ENCODE measurements at places on chromosomes 1 and 21. TPM values are rescaled to one million over a fixed set of nuclear protein-coding genes. Genes with fewer than 3 reads are reported as not detected.

Gene SLC1A7
- not detected for total RNA-seq

Gene CNKSR1
- total RNA-seq: not detected

Gene MTOR
- total RNA-seq: 28.0 TPM

Gene MLLT11
- 3.6 TPM for total RNA-seq

Gene ST6GALNAC5
- total RNA-seq: 32.9 TPM

Gene NRAS
- total RNA-seq: 10.7 TPM

Gene FAM151A
- not detected for total RNA-seq

Gene NBL1
- total RNA-seq: 157 TPM

Gene WNT4
- total RNA-seq: not detected

- no peak for DNase-seq
Observed at GRCh38 chr1:22579541-22580155, 16.4 kb downstream of the EPHA8 start.

GRCh38 chr1:31577515-31578192 is 1.3 kb downstream of the TINAGL1 start:
- no peak for DNase-seq

- no peak for DNase-seq
Observed at GRCh38 chr1:19418503-19418971, 66.8 kb downstream of the CAPZB start.

GRCh38 chr1:1213345-1214265 is at the start of gene TNFRSF4:
Gene TNFRSF4, minus strand, starts transcription at chr1:1214153. Its CDS starts 26 bp downstream, at chr1:1214127.
- DNase-seq: no peak

- no peak for DNase-seq
Observed at GRCh38 chr1:88998716-88999115, 6.3 kb upstream of the KYAT3 start.

- DNase-seq: no peak
Observed at GRCh38 chr1:78184460-78185072, 138.8 kb downstream of the GIPC2 start.

GRCh38 chr1:8082945-8083344 is 56.8 kb upstream of the ERRFI1 start:
- no peak for DNase-seq

DNA sequence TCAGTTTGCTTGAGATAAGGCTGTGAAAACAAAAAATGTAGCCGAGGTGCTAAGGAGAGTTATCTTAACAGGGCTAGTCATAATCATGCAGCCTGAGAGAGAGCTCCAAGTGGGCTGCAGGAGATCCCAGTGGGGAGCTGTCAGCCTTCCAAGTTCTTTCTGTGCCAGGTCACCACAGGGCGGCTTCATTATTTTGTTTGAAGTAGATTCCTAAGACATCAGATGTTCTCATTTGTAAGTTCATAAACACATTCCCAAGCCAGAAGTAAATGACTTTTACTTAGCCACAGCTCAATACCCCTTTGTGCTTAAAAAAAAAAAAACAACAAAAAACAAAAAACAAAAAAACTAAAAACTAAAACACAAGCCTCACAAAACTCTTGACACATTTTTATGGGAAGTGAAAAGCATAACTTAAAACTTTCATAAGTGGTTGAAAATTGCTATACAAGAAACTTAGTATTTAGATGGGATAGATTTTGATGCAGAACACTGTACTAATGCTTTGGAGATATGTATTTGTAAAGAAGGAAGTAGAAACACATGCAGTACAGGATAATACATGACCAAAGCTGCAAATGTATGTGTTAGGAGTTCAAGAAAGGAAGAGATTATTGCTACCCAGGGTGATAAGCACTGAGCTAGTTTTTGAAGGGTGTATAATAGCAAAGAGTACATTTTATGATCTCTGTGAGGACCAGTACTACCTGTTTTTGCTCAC is 8.6 kb downstream of the CDC14A start:
- DNase-seq: no peak

DNA sequence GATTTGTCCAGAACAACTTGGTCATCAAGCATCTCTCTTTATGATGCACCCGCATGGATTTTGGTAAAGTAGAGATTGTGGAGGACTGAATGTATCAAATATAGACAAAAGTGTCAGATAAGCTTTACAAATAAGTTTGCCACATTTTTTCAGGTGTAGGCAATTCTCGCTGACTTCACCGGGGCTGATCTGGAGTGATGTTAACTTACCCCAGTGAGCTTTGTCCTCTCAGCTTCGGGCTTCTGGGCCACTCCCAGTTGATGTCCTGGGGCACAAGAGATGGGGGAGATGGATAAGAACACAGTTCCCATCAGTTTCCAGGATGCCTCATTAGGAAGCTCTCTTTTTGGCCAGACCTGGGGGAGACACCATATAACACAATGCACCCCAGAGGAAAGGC is 117.7 kb downstream of the ETS2 start:
- DNase-seq: no peak

- DNase-seq: no peak
Observed at GRCh38 chr1:186435336-186435735, 25.6 kb downstream of the PDC start.

GRCh38 chr1:210400043-210400840 is 71.5 kb downstream of the HHAT start:
- DNase-seq: peak; percentile 75

DNA sequence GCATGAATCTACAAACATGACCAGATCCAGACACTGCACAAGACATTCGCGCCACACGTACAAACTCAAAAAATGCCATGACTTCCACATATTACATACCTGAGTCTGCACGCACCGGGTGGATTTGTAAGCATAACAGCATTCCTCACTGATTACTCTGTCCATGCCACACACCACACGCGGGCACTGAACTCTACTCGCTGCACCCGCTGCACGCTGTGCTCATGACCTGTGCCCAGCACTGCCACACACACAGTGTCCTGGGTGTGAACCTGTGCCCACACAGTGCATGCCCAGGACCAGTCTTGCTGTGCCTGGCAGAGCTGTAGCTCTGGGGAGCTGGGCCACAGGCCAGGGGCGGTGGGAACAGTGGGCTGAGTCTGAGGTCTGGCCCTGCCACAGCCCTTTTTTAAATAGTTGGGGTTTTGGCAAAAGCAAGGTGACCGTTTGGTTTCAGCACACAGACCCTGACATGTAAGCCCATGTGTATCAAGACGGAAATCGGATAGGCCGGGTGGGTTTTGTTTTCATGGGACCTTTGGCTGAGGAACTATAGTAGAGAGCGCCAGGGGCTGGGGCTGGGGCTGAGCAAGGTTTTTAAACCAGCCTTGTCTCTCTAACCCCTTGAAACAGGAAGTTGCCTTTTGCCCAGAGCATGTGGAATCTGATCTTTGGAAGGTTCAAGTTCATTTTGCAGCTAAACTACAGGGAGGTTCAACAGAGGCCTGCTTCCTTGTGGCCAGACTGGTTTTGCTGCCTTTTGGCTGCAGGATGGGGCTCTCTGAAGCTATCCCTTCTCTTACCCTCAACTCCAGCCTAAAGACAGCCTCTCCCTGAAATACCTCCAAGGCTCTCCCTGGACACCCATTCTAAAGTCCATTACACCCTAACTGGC is 12.3 kb upstream of the GOLT1A start:
- DNase-seq: no peak

DNA sequence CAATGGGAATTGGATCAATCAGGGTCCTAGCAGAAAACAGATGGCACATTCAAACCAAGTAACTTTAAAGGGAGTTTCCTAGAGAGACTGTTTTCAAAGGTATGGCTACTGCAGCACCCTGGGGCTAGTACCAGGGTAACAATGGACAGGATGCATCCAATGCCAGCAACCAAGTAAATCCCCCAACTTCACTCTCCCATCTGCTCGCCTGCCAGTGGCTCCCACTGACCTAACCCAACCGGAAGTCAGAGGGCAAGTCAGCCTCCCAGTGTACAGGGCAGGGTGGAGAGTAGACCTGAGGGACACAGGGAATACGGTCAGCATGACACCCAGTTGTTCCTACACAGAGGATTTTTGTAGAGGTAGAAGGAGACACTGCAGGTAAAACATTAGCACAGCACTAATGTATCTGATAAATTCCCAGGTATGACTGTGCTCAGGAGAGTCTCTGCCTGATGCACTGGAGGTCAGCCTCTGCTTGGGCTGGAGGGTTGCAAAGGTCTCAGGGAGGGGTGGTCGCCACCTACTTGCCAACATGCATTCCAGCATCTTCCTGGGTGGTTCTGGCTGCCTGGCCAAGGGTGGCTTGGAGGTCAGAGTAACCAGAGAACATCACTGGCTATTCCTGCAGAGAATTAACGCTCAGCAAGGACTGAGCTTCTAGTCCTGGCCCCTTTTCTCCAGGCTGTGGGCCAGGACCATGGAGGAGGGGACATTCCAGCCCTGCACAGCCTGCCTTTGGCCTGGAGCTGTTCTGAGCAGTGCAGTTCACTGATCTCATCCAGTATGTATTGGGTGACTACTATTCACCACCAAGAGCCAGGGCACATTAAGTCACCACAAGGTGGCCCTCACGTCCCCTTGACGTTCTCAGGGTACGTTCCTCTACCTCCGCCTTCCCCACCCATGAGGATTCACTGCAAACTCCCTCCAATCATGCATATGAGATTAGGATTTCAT is 5.1 kb upstream of the GJA4 start:
- DNase-seq: peak; percentile 72

GRCh38 chr1:229487181-229487580 is 21.0 kb downstream of the NUP133 start:
- DNase-seq: no peak

GRCh38 chr1:89941110-89941766 is 53.7 kb upstream of the ZNF326 start:
- no peak for DNase-seq

Data from ascending aorta (tissue), 2 donors.